ENCODE measurements at places on chromosomes 12 and 14.
A peak's percentile ranks its signal among the peaks of the same experiment; 100 is the strongest.

- DNase-seq: no peak
Observed at GRCh38 chr14:76500480-76500879, 124.5 kb downstream of the ESRRB start.

- DNase-seq: no peak
Observed at GRCh38 chr12:74152370-74152769, 385.3 kb upstream of the ATXN7L3B start.

DNA sequence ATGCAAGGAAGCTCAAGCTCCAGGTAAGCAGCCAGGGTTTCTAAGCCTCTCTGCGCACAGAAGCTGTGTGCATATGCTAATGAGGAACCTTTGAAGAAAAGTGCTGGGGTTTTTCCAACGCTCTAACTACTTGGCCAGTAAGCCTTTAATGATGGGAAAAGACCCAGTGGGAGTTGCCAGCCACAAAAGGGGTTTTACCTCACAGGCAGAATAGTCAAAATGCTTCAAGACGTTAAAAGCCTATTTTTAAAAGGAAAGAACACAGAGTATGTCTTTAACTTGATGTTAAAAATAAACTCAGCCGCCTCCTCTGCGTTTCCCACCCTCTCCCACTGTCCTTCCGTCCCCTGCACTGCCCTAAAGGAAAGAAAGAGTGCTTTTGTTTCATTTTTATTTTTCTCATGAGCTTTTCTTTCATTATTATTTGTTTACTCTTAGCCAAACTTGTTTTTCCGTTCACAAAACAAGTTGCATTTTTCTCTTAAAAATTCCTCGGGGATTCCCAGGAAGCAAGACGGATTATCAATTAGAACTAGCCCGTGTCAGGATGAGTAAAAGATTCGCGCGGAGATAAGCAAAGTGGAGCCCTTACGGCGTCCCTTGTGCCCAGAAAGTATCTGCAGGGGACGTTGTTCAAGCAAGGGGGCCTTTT lies 209.8 kb upstream of the NUDT4 start:
- no peak for DNase-seq

GRCh38 chr12:89305373-89305772 lies 46.9 kb downstream of the DUSP6 start:
- DNase-seq: no peak

DNA sequence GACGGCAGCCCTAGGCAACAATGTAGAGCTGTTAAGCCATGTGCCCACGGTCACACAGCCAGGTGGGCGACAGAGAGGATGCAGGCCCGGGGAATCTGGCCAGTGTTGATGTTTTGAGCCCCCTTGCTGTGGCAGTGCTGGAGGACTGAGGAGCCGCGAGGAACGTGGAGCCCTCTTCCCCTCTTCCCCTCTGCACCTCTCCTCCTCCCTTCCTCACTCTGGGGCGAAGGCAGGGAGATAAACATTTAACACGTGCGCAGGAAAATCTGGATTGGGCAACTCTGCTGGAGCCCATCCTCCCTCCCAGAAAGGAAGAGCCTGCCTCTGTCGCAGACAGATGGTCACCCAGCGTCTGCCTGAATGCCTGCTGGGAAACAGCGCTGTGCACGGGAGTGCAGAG lies 376.8 kb downstream of the FUT8 start:
- DNase-seq: no peak

GRCh38 chr12:98513379-98514322 lies 1.7 kb upstream of the TMPO start:
- no peak for DNase-seq

DNA sequence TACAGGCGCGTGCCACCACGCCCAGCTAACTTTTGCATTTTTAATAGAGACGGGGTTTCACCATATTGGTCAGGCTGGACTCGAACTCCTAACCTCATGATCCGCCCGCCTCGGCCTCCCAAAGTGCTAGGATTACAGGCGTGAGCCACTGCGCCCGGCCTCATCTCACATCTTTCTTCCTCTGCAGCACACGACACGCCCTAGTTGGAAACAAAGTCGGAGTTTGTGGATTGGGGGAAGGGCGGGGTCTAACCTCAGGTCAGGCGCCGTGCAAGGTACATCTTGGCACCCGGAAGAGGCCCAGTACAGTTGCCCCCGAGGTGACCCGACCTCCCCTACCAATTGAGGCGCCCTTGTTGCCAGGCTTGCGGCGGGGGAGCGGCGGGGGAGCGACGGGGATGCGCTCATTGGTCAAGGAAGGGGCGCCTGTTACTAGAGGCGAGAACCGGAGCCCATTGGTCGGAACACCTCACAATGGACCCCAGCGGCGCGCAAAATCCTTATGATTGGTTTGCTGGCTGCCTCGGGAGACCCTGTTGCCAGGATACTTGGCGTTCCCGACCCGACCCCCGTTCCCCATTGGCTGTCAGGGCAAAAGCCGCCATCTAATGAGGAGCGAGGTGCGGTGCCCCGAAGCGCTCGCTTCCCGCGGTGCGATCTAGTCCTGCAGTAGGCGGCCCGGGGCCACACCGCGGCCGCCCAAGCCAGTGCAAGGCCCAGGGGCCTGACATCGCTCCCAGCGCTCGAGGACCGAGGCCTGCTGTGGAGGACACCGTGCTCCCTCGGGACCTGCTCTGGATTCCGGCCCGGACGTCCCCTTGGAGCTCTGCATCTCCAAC lies at the start of gene REC8:
Gene REC8 (plus strand): TSS at position 659 of the 839 bp plus-strand sequence. CDS start 473 bp downstream, outside the sequence.
- DNase-seq: peak; percentile 40

DNA sequence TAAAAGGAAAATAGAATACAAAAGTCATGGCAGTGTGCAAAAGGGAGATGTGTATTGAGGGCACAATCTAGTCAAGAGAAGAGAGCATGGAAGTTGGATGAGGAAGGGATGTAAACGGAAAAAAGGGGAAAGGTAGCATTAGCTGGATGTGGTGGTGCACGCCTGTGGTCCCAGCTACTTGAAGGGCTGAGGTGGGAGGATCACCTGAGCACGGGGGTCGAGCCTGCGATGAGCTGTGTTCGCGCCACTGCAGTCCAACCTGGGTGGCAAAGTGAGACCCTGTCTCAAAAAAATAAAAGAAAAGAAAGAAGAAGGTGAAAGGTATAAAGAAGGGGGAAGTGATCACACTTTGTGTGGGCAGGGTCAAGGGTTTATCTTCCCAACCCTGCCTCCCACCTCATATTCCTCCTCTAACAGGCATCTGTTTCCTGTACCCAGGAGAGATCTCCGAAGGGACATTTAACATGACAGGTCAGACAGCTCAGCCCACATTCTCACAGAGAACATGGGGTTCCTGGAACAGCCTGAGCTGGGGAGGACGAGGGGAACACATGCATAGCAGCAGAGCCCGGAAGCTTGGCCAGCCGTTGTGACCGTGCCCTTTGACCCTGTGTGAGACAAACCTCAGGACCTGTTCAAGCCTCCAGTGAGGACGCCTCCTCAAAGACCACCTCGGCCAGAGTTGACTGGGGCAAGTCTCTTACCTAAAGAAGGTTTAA lies 8.9 kb downstream of the RNASE11 start:
- DNase-seq: no peak

- DNase-seq: no peak
Observed at GRCh38 chr14:35399083-35399937, 5.2 kb downstream of the NFKBIA start.

- DNase-seq: no peak
Observed at GRCh38 chr14:93012951-93013719, 90.2 kb downstream of the CHGA start.

DNA sequence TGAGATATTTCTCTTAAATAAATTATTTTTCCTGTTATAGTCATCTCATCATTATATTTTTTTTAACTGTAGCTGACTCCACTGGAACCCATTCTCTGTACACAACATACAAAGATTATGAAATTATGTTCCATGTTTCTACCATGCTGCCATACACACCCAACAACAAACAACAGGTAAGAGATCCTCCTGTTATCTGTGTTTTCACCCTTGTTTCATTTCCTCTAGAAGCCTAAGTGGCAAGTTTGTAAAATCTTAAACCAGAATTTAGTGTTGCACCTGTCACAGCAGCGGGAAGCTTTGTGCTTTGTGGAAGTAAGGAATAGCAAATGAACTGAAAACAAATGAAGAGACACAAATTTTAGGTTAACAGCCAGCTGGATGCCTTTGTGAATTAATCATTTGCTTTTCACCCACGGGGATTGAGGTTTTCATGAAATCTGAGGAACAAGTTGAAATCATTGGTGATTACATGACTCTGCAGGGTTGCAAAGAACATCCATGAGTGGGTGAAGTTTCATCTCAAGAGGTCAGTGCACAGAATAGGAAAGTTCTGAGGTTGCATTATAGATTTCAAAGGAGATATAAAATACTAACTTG lies 273.9 kb upstream of the RGS6 start:
- DNase-seq: no peak

DNA sequence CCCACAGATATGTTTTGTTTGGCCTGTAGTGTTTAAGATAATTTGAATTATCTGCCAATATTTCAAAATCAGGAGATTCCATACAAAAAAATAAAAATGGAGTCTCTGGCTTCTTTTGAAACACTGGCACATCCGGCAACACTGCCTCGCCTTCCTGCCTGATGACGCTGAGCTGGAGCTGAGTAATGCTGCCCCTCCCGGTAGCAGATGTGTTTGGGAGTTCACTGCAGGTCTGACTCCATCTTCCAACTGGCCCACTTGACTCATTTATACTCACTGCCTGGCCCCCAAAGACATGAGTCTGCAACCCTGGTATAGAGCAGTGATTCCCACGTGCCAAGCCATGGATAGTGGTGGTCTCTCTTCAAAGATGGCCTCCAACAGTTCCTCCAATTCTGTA lies 7.4 kb downstream of the CIT start:
- DNase-seq: no peak

- DNase-seq: no peak
Observed at GRCh38 chr12:24505366-24506015, 443.4 kb downstream of the BCAT1 start.

DNA sequence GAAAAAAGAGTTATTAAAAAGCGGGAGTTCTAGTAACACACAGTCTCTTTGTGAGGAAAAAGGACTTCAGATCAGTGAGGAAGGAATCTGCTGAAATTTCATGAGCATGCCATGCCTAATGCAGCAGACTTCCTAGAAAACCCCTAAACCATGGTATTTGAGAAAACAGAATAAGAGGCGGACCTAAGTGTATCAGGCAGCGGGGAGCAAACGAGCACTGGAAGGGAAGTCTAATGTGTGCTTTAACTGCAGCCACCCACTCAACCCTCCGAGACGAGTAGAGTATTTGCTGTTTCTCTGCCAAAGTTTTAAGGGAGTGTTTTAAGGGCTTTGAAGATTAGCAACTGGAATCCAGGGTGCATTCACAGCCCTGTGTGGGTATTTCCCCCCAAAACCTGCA lies 36.5 kb downstream of the ACADS start:
- no peak for DNase-seq

- DNase-seq: no peak
Observed at GRCh38 chr14:51490205-51490604, 161.5 kb upstream of the FRMD6 start.

DNA sequence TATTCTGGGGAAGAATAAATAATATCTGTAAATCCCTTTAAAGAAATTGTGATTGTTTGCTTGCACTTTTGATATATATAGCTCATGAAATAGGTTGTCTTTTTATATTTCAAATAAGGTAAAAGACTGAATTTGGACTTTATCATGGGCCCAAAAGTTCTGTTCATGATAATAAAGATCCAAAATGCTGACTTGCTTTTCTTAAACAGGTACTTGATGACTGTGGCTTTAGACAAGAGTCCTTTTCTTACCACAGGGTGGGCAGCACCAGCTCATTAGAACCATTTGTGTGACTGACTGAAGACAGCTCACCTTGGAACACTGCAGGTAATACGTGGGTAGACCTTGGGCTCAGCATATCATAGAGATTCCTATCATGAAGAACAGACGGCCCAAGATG lies 432.6 kb downstream of the ETNK1 start:
- no peak for DNase-seq

DNA sequence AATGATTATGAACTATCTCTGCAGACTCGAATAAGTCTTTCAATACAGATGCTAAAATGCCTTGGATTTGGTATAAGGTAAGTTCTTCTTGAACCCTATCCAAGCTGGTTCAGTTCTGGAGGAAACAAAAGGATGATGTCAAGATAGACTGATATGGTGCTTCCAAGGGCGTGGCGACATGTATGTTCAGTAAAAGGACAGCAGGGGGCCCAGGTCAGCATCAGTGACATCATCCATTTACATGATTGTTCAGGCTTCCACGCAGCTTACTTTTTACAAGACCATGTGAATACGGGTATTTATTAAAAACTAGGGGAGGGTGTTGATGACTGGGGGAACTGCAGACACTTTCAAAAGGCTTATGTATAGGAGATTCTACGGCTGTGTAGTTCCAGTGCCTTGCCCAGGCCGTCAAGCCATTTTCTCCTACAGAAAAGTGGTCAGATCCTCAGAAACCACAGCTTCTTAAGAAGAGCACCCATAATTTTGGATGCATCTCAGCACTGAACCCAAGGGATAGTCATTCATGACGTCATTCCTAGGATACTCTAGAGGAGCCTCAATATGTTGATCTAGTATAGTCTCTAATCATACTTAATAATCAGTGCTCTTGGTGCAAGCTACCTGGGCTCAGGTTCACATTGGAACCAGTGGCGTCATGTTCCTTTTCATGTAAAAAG lies 527.7 kb downstream of the FUT8 start:
- no peak for DNase-seq

DNA sequence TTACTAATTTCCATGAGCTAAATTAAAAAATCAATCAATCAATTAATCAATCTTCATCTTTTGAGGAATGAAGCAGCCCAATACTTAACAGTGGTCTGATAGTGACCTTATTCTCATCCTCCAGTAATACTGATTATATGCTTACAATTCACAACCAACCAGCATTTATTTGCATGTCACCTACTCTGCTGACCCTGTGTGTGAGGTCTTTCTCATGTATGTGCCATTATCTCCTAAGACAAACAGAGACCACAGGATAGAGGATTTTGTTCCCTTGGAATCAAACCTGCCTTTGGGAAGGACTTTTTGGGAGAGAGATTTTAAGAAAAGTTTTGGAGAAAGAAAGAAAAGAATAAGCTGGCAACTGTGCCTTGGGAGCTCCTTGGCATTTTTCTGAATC lies 197.2 kb downstream of the NRXN3 start:
- no peak for DNase-seq

GRCh38 chr12:94596596-94596995 lies 53.8 kb downstream of the TMCC3 start:
- no peak for DNase-seq

DNA sequence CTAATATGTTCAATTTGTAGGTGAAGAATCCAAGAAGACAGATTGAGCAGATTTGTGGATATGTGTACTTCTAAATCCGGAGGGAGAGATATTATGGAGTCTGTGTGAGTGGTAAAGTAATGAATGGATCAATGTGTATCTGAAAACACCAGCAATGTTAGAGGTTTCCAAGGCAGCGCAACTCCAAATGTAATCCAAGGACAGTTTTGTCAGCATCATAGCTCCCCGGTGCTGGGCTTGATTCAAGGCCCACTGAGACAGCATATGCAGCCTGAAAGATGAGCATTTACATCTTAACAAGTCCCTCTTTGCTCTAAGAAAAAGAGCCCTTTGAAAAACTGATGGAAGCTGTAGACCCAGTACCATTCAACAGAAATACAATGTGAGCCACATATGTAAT lies 38.3 kb upstream of the FRMD6 start:
- DNase-seq: no peak

All from stimulated activated CD8-positive, alpha-beta memory T cell treated with anti-CD3 and anti-CD28 coated beads, Interleukin-4, amount 100 ng/mL, for 4 hours (primary cell).